Fibroblast of pulmonary artery (primary cell): ENCODE measurements at places on chromosomes 4 and X.
A peak's percentile ranks its signal among the peaks of the same experiment; 100 is the strongest.

DNA sequence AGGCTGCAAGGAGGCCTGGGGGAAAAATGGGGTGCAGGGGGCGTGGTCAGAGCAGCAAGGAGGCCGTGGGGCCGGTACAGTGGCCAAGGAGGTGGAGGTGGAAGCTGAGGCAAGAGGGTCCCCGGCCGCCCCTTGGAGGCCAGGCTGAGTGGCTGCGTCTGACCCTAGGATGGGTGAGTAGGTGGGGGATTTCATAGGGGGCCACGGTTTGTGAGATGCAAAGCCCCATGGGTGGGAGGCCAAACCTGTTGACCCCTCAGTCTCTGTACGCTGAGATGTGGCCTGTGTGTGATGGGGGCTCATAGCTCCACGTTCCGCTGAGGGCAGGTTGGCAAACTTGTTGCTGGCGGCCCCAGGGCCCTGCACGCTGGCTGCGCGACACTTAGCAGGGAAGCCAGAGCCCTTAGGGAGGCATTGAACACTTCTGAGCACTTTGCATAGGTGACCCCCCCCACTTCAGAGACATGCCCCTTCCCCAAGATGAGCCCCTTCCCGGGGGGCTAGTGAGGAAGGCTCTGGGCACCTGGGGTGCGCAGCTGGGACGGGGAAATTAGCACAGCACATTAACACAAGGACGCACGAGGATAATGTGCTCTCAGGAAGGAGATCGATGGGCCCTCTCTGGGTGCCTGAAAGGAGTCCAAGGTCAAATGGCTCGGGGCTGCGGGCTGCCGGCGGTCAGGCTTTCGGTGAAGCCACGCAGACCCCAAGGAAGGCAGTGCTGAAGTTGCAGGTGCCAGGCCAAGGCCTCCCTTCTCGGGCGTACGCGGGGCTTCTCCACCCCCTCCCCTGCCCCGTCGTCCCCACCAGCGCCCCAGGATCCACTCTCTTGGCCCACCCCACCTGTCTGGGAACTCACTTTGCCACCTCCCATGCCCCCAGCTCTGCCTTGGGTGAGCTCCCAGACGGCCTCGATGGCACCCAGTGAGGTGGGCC lies 107.4 kb downstream of the HMX1 start:
- no peak for DNase-seq

GRCh38 chrX:113512700-113513395 lies 672.2 kb upstream of the AMOT start:
- DNase-seq: peak; percentile 74

DNA sequence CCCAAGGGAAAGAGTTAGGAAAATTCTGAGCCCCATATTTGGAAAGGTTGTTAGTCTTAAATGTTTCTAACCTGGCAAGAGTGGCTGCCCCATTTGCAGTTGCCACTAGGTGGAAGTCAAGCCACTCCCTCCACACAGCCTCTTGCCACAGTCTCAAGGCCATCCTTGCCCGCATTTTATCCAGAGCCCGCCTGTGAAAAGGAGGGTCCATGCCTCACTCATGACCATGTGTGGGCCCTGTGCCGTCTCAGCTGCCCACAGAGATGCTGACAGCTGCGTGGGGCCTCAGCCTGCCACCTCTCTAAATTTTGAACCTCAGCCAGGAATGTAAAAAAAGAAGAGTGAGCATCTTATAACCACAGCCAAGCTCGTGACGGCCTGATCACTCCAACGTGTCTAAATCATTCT lies 201.5 kb upstream of the FAM241A start:
- peak; percentile 55 for DNase-seq

DNA sequence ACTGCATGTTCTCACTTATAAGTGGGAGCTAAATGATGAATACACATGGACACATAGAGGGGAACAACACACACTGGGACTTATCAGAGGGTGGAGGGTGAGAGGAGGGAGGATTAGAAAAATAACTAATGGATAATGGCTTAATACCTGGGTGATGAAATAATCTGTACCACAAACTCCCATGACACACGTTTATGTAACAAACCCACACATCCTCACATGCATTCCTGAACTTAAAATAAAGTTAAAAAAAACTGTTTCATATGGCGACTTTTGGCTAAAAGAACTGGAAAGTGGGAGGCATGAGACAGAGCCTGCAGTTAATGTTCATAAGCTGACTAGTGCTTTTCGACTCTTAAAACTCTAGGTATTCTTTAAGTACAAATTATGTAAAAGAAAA lies 98.9 kb upstream of the NPFFR2 start:
- DNase-seq: peak; percentile 3

DNA sequence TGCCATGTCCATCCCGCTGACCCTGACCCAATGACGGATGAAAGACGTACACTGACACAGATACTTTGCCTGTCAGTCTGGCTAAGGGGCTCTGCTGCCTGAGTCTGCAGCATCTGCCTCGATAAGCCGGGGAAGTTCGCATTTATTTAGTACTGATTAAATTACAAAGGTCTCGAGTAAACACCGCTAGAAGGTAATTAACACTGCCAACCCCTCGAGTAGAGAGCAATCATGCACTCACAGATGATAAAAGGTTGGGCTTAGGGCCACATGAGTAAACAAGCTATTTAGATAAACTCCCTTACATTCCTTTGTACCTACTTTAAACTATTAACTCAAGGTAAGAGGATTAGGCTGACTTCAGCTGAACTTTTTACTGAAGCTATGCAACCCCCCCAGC lies 16.0 kb upstream of the RBMXL3 start:
- DNase-seq: no peak

- peak; percentile 53 for DNase-seq
Measured at GRCh38 chr4:150033901-150034300, 44.3 kb upstream of the DCLK2 start.

- DNase-seq: no peak
Measured at GRCh38 chr4:20283039-20283438, 31.3 kb downstream of the SLIT2 start.

- no peak for DNase-seq
Measured at GRCh38 chr4:109648997-109649575, 54.2 kb downstream of the CASP6 start.

DNA sequence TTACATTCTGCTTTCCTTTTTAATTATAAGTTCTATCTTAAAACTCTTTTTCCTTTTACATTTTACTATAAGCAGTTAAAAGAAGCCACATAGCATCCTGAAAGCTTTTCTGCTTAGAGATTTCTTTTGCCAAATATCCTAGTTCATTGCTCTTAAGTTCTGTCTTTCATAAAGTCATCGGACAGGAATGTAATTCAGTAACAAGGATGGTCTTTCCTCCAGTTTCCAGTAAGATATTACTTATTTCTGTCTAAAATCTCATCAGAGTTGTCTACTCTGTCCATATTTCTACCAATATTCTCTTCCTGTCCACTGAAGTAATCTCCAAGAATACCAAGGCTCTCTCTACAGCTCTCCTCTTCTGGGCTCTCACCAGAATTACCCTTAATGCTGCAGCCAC lies 37.5 kb upstream of the ADH1C start:
- peak; percentile 49 for DNase-seq

DNA sequence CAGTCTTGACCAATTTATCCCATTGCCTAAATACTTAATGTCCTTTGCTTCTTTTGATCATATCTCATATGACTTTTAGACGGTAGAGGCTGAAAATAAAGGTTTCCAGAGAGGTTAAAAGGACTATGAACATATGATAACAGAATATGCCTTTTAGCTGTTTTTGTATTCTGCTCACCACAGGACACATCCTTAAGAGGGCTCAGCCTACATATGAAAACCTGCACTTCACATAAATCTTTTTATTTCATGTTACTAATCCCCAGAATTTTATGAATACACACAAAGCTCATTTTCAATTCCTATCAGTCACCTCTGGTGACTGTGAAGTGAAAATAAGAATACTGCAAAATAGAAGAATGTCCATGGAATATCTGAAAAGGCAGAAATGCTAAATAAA lies 92.0 kb downstream of the GPM6A start:
- DNase-seq: no peak

GRCh38 chrX:134982748-134983147 lies 8.0 kb upstream of the SMIM10 start:
- no peak for DNase-seq

- no peak for DNase-seq
Measured at GRCh38 chr4:138537731-138538490, 295.8 kb upstream of the SLC7A11 start.

DNA sequence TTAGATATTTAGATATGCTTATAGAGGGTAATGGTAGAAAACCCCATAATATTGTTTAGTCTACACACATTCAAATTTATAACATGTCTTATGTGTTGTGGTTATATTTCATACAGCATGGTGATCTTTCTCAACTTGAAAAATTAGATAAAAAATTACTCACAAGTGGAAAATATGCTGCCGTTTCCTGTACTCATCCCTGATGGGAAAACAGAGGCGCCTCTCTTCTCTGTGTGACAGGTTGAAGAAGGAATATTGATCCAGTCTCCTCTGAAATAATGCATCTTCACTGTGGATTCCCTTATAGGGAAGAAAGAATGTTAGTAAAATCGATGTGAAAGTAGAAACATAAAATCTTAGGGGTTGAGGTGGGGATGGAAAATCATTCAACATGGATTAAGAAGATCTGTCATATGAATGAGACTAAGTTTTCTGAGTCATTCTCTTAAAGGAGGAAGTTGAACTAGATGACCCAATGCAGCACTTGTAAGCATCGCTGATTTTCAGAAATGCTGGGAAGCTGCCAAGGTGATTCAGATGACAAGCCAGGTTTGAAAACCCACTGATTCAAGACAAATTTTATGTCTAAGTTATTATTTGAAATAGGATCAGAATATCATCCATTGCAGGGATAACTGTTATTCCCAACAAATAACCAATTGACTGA lies 70.7 kb downstream of the ANKRD50 start:
- peak; percentile 82 for DNase-seq

DNA sequence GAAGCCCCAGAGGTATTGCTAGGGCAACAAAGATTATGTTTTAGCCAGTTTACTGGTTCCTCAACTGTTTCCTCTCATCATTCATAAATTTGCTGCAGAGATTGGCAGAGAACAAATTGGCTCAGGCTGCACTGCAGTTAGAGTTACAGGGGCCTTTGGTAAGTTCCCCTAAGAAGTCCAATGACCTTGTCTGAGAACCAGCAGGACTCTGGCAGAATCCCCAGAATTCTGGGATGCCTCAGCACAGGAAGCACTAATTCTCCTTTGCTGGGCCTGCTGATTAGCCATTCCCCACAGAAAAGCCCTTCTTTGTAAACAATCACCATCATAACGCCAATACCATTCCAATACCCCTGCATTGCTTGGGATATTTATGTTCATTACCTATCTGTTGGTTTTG lies 151.3 kb downstream of the USP46 start:
- DNase-seq: no peak

GRCh38 chr4:29304595-29304994 lies 1415.6 kb upstream of the PCDH7 start:
- peak; percentile 49 for DNase-seq

DNA sequence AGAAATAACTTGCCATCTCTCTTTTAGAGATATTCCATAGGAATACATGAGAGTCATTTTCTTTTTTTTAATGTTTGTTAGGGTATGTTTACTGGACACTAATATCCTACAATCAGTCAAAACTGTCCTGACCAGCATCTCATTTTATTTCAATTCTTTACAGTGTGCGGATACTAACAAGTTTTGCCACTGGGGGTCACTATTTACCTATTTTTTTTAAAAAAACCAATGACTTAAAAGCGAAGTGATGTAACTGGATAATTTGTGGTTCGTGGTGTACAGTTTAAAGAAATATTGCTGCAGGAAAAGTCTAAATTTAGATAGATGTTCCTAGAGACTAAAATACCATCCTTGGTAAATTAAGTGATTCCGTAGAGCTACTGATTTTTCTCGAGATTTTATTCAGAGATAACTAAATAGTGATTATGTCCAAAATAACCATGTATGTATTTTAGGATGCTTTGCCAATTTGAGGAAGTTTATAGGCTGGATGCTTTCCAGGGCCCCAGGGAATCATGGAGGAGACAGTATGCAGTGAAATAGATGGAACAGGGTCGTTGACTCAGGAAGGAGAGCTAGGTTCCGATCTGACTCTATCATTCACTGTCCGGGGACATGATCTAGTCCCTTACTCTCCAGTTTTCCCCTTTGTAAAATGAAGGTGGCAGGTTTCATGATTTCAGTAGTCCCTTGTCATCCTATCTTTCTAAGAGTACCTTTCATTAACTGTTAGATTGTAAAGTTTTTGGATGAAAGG lies 34.0 kb upstream of the GNPDA2 start:
- DNase-seq: peak; percentile 61

DNA sequence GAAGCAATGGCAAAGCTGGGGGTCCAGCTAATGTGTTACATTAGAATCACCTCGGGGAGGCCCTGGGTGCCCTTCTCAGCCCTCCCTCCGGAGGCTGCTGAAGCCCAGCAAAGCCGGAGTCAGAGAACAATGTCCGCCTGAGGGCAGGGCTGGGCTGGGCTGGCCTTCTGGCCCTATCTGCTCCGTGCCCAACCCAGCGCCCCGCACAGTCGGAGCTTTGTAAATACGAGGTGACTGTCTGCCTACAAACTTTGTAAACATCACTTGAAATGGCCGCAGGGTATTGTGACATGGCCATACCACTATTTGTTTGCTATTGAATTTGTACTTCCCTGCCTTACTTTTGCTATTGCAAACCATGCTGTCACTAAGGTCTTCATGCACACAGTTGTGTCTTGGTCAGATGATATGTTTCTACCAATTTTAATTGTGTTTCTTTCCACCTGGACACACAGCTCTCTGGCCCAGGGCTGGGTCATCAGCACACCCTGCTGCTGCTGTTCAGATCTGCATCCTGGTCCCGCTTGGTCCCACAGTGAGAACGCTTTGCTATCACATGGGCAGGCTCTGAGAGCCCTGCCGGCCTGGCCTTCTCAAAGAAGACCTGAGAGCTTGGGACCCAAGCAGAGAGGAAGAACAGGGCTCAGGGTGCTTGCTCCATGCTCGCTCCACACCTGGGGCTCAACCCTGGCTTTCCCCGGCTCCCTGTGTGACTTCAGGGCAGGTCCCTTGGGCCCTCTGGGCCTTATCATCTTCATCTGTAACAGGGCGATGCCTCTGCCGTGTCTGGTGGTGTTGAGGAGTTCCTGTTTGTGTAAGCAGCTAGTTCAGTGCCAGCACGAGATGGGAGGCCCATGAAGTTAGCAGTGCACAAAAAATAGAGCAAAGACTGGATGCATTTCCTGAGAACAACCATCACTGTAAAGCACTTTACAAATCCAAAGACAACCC lies 2.3 kb downstream of the S100P start:
- no peak for DNase-seq

GRCh38 chr4:67658302-67658701 lies 42.7 kb downstream of the UBA6 start:
- no peak for DNase-seq

- DNase-seq: no peak
Measured at GRCh38 chr4:152559641-152560040, 23.7 kb upstream of the FBXW7 start.

- DNase-seq: no peak
Measured at GRCh38 chr4:176479767-176480166, 160.0 kb downstream of the SPCS3 start.

DNA sequence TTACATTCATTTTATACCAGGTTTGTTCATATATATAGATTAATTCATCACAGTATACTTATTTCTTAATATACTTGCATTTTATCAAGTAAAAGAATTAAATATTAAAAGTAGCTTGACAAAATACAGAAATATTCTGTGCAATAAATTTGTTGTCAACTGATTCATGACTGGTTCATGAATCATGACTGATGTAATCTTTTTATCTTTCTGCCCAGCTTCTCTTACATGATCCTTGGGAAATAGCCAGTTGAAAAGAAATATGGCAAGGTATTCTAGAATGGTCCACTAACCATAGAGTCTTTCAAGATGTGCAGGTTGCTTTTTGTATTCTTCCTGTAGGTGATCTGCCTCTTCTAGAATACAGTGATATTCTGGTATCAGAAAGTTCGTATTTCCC lies 4.2 kb upstream of the CCNA2 start:
- DNase-seq: peak; percentile 36

GRCh38 chrX:118978451-118978850 lies 4.0 kb downstream of the LONRF3 start:
- no peak for DNase-seq
